Midbrain (tissue), 1 donor: ENCODE measurements at places on chromosomes 1 and 21.

DNA sequence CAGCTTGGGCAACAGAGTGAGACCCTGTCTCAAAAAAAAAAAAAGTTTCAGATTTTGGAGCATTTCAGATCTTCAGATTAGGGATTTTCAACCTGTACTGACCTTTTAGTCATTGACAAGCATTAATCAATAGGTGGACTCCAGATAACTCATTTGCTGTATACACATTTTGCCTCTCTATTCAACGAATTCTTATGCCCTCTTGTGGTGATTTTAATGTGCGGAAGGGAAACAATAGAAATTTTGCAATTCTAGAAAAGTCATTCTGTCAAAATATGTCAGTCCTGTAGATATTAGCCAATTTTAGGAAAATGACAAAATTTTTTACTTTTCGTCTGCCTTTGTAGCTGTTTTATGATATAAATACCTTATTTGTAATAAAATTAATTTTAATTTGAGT lies 11.6 kb upstream of the OR2G2 start:
- DNase-seq, result no peak

DNA sequence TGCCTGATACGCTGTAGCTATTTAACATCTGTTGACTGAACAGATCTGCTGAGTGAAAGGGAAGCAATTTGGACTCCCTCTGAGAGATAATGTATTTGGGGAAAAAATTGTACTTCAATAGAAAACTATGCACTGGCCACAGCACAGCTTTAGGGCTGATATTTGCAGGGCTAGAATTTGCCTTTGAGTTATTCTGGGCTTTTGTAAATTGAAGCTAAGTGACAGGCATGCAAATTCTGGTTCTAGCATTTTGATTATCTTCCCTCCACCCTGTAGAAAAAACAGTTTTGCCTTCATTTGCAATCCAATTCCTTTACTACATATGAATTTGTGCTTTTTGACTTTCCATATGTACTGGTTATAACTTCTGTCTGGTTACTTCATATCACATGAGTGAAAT lies 7.9 kb downstream of the KYAT3 start:
- DNase-seq, result no peak

- DNase-seq, result no peak
These were observed 1.1 kb downstream of the F5 start for GRCh38 chr1:169585181-169585580.

DNA sequence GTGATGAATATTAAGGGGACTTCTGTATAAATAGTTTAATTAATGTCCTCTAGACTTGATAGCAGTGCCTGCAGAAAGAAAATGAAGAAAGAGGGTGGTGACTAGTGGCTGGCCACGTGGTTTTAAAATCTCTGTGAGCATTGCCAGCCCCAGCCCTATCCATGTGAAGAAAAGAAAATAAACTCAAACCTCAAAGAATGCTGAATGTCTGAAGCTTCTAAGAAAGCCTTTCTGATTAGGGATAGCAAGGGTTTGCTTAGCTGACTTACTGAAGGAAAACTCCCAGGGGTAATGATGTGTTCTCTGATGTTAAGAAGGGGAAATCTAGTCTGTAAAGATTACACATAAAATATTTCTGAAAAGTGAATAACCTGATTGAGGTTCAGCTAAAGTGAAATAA lies 31.8 kb downstream of the ADGRL2 start:
- no peak for DNase-seq

DNA sequence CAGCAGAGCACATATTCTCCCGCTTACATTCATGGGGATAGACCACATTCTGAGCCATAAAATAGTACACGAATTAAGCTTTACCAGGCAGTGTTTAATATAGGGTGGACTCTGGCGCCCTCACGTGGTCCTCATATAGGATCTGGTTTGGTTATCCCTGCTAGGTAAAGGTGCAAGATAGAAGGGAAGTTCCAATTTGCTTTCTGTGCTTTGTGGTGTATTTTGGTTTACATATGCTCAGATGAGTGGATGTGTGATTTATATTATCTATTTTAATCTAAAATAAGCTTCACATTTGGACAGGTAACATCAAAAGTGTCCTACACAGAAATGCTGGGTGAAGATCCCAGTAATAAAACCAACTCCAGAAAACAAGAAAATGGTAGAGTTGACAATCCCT lies 3.6 kb downstream of the CR1 start:
- peak; percentile 77 for DNase-seq
